ENCODE measurements at places on chromosomes 4 and X. TPM values are rescaled to one million over a fixed set of nuclear protein-coding genes. Genes with fewer than 3 reads are reported as not detected.

GRCh38 chr4:55162396-55162795 is 37.0 kb upstream of the KDR start:
- no peak for DNase-seq

- peak; percentile 33 for DNase-seq
Measured at GRCh38 chr4:73673286-73673685, 53.0 kb upstream of the RASSF6 start.

DNA sequence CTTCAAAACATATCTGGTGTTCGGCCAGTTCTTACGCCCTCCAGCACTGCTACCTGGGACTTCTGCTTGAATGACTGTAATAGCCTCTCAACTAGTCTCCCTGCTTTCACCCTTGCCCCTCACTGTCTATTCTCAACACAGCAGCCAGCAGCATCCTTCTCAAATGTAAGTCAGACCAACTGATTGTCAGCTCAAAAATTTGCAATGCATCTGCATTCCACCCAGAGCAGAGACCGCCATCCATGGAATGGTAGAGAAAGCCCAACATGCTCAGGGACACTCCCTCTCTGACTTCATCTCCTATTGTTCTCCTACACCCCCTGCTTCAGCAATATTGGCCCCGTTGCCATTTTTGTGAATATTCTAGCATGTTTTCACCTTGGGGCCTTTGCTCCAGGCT is 5.9 kb downstream of the TLR7 start:
- DNase-seq: no peak

GRCh38 chrX:49876750-49877149 is 2.5 kb upstream of the USP27X start:
- no peak for DNase-seq

GRCh38 chr4:143260750-143261149 is 75.9 kb upstream of the GAB1 start:
- no peak for DNase-seq

DNA sequence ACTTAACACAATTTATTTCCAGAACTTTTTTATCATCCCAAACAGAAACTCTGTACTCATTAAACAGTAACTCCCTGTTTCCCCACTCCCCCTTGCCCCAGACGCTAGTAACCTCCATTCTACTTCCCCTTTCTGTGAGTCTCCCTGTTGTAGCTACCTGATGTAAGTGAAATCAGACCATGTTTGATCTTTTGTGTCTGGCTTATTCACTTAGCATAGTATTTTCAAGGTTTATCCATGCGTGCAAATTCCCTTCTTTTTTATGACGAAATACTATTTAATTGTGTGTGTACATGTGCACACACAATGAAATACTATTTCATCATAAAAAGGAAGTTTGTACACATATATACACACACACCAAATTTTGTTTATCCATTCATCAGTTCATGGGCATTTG is 5.2 kb downstream of the PKD2 start:
- no peak for DNase-seq

GRCh38 chr4:118171381-118171780 is 137.1 kb downstream of the NDST3 start:
- DNase-seq: no peak

DNA sequence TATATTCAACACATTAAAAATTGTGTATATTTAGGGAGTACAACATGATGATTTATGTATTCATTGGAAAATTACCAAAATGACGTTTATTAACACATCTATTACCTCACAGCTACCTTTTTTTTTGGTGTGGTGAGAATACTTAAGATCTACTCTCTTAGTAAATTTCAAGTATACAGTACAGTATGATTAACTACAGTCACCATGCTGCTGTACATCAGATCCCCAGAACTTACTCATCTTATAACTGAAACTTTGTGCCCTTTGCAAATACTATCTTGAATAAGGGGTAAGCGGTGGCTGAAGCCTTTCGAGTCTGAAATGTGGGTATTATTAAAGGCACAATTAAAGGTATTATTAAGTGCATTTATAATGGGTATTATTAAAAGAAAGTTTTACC is 976 bp downstream of the PHKA1 start:
- no peak for DNase-seq

- no peak for DNase-seq
Measured at GRCh38 chr4:6990661-6991060, 52.5 kb upstream of the TADA2B start.

GRCh38 chrX:136250191-136251040 is 784 bp downstream of the MAP7D3 start:
- DNase-seq: no peak

GRCh38 chr4:3599951-3600350 is 67.7 kb upstream of the LRPAP1 start:
- DNase-seq: no peak

GRCh38 chr4:185587427-185588161 is 52.3 kb upstream of the PDLIM3 start:
- no peak for DNase-seq

DNA sequence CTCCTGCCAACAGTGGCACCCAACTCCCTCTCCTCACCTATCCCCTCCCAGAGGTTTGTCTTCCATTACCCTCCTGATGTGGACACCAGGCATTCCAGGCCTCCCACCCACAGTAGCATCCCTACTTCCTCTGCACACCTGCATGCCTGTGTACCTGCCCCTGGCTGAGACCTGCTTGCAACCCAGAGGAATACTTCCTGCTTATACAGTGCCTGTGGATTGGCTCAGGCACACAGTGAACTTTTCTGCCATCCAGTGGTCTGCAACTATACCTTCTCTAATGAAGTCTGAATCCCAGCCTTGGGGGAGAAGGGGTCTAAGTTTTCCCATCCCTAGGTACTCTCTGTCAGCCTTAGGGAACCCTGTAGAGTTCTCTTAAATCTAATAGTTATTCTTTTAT is 169.9 kb downstream of the IQCM start:
- no peak for DNase-seq

- no peak for DNase-seq
Measured at GRCh38 chrX:55996649-55997048, 235.5 kb upstream of the KLF8 start.

DNA sequence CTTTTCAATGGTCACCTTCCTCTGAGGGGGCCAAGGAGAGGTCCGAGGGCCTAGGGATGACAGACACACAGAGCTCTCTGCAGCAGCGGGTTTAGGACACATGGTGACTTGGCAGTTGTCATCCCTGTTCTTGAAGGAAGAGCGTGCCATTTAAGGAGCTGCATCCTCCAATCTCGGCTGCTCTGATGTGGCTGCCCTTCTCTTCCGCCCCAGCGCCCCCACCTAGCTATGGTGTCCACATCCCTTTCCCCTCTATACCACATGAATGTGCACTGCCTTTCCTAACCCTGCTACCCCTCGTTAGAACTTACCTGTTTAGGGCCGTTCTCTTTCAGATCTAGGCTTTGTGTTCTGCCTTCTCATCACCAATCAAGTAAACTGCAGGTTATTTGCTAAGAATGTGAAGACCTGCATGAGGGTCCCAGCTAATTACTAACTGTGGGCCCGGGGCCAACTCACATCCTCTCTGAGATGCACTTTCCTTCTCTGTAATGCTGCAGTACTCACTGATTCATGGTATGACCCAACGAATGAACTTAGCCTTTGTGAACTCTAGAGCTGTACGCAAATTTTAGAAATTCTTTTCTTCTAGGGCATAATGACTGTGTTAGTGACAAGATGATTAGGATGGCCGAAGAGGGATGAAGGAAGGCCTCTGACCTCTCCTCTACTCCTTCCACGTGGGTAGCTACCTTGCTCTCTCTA is 38.2 kb downstream of the CHST7 start:
- no peak for DNase-seq

DNA sequence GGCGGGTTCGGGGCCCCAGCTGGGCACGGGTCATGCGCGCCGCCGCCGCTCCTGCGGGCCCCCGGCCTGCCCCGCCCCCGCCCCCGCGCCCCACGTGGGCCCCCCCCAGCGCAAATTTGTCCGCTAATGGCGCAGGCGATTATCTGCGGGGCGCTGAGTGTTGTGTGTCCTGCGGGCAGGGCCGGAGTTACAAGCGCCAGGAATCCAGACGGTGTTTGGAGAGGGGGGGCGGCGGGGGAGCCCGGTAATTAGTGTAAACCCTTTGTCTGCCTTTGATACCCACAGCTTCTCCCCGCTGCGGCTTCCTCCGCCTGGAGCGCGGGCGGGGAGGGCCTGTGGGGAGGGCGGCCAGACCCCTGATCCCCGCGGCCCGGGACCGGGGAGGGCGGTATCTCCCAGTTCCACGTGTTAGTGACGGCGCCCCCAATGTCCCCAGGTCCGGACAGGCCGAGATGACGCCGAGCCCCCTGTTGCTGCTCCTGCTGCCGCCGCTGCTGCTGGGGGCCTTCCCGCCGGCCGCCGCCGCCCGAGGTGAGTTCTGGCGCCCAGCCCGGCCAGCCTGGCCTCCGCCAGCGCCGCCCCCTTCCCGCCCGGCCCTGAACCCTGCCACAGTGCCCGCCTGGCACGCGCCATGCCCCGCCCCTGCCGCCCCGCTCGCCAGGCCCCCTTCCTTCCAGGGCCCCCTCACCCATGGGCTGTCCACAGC is 761 bp downstream of the FGFRL1 start:
- DNase-seq: no peak

DNA sequence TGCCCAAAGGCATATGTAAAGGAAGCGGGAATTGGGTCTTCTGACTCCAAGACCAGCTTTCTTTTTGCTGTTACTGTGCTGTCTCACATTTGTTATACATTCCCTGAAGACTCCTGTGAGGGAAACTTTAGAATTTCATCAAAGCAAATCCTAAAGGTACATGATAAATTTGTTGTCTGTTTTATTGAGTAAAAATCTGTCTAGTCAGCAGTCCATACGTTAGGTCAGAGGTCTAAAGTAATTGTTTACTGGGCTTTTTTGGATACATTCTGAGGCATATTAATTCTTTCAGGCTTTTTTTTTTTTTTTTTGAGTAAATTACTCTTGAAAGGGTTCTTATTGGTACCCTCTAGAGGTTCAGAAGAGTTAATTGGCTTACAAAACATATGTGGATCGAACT is 347.2 kb downstream of the RPA4 start:
- no peak for DNase-seq

DNA sequence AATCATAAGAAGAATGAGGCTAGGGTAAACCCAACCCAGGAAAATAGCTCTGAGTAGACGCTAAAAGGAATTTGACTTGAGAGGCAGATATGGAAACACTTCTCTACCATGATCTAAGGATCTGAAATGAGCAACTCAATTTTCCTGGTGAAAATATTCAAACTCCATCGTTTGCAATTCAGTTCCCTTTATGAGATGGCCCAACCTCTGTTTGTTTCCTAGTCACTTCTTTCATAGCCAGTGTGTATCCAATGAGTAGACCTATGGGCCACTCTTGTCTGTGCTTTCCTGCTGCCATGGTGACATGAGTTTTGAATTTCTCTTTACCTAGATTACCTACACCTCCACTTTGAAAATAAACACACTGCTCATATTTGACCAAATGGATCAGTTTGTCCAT is 176.2 kb upstream of the GPRIN3 start:
- no peak for DNase-seq

Gene WAS
- 5.0 TPM for total RNA-seq

Gene SPANXN5
- not detected for total RNA-seq

Gene EDA
- 13.7 TPM for total RNA-seq

Gene UTP14A
- 7.7 TPM for total RNA-seq

Gene PABPC1L2B
- not detected for total RNA-seq

Gene KLHL34
- total RNA-seq: 1.6 TPM

Gene SLC6A14
- not detected for total RNA-seq

Gene NALF2
- total RNA-seq: 57.0 TPM

All from left cardiac atrium (tissue), 4 donors.